ENCODE measurements at places on chromosomes 1 and 21. TPM values are rescaled to one million over a fixed set of nuclear protein-coding genes. Genes with fewer than 3 reads are reported as not detected.
A peak's percentile ranks its signal among the peaks of the same experiment; 100 is the strongest.

The CFHR2 gene
- not detected for total RNA-seq

DNA sequence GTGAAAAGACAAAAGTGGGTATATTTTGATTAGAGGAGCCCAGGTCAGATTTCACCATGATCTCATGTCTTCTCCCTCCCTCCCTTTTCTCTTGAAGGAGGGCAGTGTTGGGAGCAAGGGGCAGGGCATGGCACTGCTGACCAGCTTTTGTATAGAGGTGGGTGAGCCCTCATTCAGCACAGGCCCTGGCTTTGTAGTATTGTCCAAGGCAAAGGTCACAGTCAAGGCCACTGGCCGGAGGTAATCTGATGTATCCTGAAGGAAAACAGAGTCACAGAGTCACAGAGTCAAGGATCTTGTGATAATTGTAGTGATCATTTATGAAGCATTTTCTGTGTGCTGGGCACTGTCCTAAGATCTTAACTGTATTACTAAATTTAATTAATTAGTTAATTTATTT, 11.9 kb downstream of the ITGA10 start:
- DNase-seq, result no peak

The OR2T29 gene
- total RNA-seq, result not detected

DNA sequence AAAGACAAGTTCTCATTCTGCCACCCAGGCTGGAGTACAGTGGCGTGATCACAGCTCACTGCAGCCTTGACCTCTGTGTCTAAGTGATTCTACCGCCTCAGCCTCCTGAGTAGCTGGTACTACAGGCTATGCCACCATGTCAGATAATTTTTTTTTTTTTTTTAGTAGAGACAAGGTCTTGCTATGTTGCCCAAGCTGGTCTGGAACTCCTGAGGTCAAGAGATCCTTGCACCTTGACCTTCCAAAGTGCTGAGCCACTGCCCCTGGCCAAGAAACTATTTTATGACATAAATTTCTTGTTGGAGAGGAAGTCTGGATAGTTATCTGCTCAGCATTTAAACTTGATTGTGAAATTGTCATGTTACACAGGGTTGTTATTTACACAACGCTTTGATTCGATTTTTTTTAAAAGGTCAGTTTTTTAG, 2.1 kb downstream of the SCCPDH start:
- no peak for DNase-seq

GRCh38 chr1:63004868-63005267, 220.9 kb downstream of the ATG4C start:
- DNase-seq, result peak; percentile 44

The CD5L gene
- not detected for total RNA-seq

DNA sequence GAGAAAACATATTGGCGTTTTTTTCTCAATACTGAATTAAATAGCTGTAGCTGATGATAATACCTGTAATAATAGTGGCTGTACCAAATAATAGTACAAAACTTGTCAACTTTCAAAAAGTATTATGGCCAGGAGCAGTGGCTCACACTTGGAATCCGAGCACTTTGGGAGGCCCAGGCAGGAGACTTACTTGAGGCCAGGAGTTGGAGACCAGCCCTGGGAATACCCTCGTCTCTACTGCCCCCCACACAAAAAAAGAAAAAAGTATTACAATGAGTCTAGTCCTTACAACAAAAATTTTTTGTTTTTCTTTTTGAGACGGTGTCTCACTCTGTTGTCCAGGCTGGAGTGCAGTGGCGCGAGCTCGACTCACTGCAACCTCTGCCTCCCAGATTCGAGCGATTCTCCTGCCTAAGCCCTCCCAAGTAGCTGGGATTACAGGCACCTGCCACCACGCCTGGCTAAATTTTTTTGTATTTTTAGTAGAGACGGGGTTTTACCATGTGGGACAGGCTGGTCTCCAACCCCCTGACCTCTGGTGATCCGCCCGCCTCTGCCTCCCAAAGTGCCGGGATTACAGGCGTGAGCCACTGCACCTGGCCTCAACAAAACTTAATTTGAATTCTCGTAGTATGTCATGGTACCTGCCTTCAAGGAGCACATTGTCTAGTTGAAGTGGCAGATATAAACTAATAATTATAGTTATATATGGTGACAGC, 1.4 kb downstream of the RBBP4 start:
- DNase-seq, result no peak

DNA sequence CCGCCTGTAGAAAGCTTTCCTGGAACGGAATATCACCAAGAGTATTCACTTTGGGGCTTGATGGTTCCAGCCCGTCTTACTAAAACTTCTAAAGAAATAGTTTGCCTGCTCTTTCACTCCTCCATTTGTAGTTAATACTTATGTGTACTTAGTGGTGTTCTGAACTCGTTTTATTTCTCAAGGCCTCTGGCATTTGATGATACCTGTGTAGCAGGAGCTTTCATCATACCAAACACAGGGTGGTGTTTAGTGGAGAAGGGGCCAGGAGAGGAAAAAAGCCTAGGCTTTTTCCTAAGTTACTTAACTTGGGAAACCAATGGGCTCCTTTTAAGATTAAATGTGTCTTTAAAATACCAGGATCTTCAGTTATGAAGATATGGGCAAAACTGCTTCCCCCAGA, 74.3 kb downstream of the RPS6KA1 start:
- no peak for DNase-seq

DNA sequence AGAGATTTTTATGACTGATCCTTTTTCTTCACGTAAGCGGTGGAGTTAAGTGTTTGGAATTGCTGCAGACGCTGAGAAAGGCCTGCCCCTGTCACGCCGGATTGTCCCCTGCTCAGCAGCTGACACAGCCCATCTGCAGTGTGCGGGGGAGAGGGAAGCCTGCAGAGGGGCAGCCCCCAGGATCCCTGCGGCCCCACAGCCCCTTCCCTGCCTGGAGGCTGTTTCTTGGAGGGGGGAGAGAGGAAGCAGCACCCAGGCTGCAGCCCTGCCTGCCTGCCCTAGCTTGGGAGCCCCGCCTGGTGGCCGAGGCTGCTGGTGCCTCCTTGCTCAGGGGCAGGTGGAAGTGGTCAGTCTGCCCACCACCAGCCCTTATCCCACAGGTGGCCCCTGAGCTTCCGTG, 50.7 kb downstream of the PRDM16 start:
- no peak for DNase-seq

Measured in Calu3 (cell line).